ENCODE measurements at places on chromosomes 13 and 19.

GRCh38 chr19:35346193-35347052 is 1.3 kb upstream of the FFAR1 start:
- DNase-seq, result no peak

- DNase-seq, result no peak
These were observed 129.9 kb downstream of the GGACT start for GRCh38 chr13:100458673-100459072.

- no peak for DNase-seq
These were observed 171.3 kb downstream of the NUFIP1 start for GRCh38 chr13:44818016-44818415.

DNA sequence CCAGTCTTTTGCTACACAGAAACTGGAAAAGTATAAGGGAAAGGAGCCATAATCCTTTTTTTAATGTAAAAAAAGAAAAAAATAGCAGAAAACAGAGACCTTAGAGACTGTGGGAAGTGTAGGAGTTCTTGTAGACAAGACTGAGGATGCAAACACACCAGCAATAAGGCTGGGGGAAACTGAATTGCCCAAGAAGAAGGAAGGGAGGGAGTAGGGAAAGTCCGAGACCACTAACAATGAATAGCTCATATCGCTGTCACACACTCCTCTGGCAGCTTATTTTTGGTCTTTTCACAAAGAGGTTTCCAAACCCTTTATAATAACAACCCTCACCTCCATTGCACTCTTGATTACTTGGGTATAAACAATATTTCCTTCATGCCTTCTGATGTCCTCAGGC is 952.0 kb downstream of the SLITRK5 start:
- no peak for DNase-seq

GRCh38 chr13:20274466-20274865 is 42.3 kb upstream of the GJB6 start:
- DNase-seq, result no peak

DNA sequence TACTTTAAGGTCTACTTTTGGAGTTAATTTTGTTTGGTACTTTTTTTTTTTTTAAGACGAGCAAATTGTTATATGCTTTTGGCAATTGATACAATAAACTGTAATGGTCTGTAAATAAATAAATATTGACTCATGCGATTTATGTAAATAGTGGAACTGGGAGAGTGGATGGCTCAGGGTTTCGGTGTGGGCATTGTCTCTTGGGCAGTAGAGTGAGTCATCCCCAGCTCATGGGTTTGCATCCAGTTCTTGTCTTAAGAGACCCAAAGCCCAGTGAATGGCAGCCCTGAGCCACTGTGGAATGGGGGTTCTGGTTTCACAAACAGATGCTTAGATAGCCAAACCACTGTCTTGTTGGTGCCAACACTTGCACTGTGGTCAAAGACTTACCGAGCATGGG is 33.0 kb downstream of the FGF9 start:
- no peak for DNase-seq

DNA sequence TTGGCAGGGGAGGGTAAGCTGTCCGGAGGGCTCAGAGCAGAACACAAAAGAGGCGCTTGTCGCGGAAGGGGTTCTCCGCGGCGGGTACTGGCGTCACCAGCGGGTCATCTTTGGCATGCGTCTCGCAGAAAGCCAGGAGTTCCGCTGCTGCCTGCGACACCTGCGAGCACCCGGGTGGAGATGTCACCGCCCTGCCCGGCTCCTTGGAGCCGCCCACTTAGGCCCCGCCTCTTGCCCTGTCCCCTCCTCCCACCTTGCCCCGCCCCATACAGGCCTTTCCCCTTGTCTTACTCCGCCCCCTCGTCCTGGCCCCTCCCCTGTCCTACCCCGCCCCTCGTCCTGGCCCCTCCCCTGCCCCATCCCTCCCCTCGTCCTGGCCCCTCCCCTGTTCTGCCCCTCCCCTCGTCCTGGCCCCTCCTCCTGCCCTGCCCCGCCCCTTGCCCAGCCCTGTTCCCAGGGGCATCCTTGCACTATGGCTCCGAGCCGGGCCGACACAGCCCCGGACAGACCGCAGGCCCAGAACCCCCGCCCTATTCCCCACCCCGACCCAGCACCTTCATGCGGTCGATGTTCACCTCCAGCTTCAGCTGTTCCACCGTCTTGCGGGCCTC is 1.9 kb downstream of the GNG8 start:
- no peak for DNase-seq

All from posterior cingulate gyrus (tissue), 11 donors.